GM20000 (cell line): ENCODE measurements at places on chromosomes 7 and 10.

- DNase-seq = no peak
These were observed 173.9 kb downstream of the RNLS start for GRCh38 chr10:88409236-88409635.

DNA sequence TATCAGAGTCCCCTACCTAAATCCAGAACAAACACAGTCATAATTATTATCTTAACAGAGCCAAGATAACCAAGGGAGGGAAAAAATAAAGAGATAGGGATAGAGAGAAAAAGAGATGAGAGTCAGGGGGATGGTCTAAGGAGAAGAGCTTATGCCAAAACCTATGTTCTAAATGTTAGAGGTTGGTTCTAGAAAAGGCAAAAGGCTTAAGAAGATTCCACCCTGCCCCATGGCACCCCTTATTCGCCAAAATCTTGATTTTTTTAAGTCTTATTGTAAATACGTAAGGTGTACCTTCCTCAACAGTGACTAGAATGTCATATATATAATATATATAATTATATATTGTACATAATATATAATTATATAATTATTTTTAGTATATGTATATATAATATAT lies 29.6 kb upstream of the CTNNA3 start:
- no peak for DNase-seq

DNA sequence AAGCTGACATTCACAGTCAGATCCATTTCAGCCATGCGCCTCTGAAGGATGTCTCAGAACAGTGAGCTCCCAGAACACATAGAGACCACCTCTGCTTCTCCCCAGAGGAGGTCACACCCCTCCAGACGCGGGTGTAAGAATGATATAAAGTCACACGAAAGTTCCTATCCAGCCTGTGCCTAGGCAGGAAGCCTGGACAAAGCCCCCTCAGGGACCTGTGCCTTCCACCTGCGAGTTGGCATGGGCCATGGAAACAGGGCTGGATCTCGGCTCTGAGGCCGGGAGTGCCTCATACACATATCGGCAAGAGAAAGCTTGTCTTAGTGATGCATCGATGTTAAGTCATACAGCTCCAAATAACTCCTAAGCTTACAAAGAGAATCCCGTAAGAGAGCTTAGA lies 5.0 kb downstream of the VIPR2 start:
- DNase-seq = no peak

DNA sequence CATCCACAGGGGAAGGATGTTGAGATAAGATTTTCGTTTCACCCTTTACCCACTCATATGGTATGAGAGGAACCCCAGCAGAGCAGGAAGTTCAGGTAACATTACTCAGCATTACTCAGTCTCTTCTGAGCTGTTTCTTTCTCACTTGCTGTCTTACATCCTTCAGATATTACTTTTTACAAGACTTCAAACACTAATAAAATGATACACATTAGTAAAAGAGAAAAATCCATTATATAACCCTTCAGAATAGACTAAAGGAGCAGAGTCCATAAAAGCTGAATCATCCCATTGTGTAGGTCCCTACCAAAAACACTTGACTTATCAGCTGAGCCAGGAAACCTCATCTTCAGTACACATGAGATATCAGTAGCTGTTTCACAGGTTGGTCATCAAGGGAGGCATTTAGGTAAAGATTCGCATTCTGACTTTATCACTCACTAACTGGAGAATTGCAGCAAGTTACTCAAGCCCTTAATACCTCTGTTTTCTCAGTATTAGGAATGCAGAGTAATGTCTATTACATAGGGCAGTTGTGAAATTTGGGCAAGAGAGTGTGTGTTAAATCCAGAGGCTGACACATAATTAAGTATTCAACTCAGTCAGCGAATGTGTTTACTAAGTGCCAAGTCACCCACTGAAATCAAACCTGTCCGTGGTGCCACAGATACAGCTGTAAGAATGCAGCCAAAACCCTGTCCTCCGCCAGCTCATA lies 44.7 kb downstream of the KLF6 start:
- no peak for DNase-seq

- DNase-seq = no peak
These were observed 51.6 kb downstream of the NUDCD3 start for GRCh38 chr7:44438816-44439215.

GRCh38 chr7:151416112-151416940 lies 6.5 kb upstream of the WDR86 start:
- DNase-seq = no peak

DNA sequence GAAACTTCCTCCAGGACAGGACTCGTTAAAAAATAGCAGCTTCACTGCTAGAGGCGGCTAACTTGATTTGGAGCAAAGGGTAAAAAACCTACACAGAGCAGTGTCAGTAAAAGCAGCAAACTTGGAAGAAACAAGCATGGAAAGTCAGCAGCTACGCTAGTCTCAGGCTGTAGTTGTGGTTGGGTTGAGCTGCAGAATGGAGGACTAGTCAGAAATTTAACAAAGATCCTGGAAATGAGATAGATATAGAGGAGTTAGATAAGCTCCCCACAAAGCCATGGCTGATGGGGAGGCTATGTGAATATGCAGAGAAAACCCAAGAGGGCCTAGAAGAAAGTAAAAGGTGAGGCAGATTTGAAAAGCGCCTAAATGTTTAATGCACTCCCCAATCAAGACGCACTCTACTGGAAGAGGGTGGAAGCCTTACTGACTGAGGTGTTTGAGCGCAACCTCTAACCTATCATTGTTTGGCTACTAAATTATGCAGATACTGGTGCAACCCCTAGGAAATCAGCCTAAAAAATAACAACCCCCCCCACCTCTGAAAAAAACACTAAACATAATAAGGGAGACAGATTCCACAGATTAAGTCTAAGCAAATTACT lies 99.7 kb upstream of the TMEM168 start:
- DNase-seq = no peak

GRCh38 chr10:125448596-125448995 lies 234.4 kb downstream of the TEX36 start:
- DNase-seq = no peak

GRCh38 chr7:10211016-10211415 lies 762.7 kb upstream of the PHF14 start:
- DNase-seq = no peak

GRCh38 chr10:65355141-65355680 lies 1570.6 kb upstream of the LRRTM3 start:
- no peak for DNase-seq

DNA sequence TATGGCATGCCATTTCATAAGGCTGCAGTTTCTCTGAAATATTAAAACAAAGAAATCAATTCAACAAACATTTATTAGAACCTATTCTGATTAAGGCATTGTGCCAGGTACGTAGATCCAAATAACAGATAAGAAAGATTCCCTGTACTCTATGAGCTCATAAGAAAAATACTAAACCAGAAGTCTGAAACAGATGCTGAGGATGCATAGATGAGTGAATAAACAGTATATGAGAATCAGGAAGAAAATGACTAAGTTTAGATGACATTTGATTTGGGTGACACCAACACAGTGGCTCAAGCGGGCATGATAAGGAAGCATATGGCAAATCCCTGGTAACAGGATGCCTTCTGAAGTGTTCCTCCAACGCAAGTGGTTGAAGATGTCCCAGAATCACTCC lies 477.2 kb downstream of the PARD3 start:
- no peak for DNase-seq

GRCh38 chr10:124500757-124501156 lies 39.1 kb downstream of the LHPP start:
- no peak for DNase-seq

GRCh38 chr10:31656851-31657433 lies 271.7 kb downstream of the ARHGAP12 start:
- no peak for DNase-seq

GRCh38 chr7:113175525-113176104 lies 57.3 kb upstream of the SMIM30 start:
- DNase-seq = no peak

- no peak for DNase-seq
These were observed 96.8 kb upstream of the PCBD1 start for GRCh38 chr10:70984986-70985722.

GRCh38 chr10:14074062-14074884 lies 256.5 kb downstream of the FRMD4A start:
- no peak for DNase-seq

- DNase-seq = no peak
These were observed 7.0 kb downstream of the TMEM243 start for GRCh38 chr7:87212498-87212897.

DNA sequence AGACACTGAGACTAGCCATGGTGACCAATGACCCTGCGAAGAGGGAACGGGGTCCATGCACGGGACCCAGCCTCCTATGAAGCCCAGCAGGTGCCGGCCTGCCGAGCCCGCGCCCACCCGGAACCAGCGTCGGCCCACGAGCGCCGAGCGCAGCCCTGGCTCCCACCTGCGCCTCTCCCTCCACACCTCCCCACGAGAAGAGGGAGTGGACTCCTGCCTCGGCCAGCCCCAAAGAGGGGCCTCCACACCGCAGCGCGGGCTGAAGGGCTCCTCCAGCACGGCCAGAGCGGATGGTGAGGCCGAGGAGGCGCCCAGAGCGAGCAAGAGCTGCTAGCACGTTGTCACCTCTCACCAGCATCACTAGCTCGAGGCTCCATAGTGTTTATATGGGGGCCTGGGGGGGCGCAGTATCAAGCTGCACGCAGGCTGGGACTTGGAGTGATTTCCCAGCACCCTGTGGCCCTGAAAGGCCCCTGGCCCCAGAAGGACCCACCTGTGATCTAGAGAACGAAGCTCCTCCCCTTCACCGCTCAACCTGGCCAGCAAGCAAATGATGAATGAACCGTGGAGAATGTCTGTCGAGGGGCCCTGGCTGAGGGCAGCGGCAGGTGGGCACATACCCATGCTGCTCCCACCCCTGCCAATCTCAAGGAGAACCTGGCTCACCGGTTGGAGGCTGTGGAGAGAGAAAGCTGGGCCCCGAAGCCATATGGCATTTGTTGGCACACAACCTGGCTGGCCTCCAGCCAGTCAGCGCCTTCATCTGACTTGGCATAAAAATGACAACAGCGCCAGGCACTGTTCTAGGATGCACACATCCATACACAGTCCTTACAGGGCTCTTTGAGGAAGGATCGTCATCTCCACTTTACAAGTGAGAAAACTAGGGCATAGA lies 30.7 kb downstream of the GHRHR start:
- DNase-seq = no peak

GRCh38 chr7:24125765-24126164 lies 158.2 kb upstream of the NPY start:
- no peak for DNase-seq

DNA sequence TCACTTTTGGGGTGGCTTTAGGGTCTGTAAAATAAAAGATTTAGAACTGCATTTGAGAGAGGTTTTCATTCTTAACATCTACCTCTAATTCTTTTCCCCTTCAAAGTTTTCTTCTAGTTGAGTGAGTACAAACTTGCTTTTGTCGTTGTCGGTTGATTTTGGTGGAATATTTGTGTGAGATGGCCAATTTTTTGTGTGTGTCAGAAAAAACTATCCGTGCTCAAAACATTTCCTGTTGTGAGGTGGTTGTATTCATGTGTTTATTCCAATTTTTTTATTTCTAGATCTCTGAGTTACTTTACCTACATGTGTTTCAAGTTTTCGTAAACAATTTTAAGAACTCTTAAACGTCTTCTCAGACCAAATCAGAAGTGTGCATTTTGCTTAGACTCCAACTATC lies 1.6 kb downstream of the AHR start:
- no peak for DNase-seq

GRCh38 chr10:33304423-33305225 lies 29.8 kb downstream of the NRP1 start:
- DNase-seq = no peak

- no peak for DNase-seq
These were observed 14.0 kb downstream of the HUS1 start for GRCh38 chr7:47965456-47965855.

DNA sequence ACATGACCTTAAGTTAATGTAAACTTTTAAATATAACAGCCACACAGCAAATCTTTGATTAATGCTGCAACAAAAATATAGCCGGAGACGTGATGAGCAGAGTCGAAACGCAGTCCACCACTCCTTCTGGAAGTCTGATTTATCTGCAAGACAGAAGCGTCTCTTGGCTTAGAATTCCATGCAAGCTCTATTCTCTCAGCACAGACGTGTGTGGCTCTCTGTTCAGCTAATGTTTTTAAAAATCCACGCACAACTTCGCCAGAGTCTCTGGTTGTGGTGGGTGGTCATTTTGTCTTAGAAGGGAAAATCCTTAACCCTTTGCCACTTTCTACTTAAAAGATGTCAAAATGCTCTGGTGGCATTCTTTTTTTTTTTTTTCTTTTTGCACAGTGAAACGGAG lies 438.0 kb upstream of the MGMT start:
- DNase-seq = no peak

- no peak for DNase-seq
These were observed 64.6 kb upstream of the CALN1 start for GRCh38 chr7:72476608-72477305.

DNA sequence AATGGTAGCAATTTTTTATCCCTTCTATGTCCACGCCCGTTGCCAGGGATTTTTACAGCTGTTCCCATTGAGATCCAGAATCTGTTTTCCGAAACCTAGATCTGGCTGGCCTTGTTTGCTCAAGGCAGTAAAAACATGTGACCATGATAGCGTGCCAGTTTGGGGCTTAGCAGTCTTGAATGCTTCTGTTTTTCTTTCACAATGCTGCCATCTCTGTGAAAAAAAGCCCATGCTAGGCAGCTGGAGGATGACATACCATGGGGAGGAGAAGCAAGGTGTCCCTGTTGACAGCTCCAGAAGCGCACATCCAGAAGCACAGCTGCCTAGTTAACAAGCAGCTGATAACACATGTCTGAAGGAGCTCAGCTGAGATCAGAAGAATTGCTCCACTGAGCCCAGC lies 2.2 kb upstream of the ZNF92 start:
- no peak for DNase-seq

DNA sequence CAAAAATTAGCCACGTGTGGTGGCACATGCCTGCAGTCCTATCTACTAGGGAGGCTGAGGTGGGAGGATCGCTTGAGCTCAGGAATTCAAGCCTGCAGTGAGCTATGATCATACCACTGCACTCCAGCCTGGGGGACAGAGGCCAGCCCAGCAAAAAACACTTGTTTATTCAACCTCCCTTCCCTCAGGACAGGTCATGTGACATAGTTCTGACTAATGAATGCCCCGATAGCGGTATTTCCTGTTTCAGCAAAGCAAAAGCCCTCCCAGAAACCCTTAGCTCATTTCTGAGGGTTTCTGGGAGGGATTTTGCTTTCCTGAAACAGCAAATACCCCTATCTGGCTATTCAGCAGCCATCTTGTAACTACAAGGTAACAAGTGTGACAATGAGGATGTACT lies 157.1 kb downstream of the GATA3 start:
- DNase-seq = no peak

DNA sequence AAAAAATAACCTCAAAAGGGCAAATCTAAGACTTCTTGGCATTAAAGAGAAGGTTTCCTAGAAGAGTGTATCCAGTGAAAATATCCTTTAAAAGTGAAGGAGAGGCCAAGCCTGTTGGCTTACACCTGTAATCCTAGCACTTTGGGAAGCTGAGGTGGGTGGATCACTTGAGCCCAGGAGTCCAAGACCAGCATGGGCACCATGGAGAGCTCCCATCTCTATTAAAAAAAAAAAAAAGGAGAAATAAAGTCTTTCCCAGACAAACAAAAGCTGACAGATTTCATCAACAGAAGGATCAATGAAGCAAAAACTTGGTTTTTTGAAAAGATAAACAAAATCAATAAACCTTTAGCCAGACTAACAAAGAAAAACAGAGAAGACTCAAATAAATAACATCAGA lies 67.6 kb upstream of the ZNF800 start:
- no peak for DNase-seq
